ENCODE measurements at places on chromosomes 3 and 15.

DNA sequence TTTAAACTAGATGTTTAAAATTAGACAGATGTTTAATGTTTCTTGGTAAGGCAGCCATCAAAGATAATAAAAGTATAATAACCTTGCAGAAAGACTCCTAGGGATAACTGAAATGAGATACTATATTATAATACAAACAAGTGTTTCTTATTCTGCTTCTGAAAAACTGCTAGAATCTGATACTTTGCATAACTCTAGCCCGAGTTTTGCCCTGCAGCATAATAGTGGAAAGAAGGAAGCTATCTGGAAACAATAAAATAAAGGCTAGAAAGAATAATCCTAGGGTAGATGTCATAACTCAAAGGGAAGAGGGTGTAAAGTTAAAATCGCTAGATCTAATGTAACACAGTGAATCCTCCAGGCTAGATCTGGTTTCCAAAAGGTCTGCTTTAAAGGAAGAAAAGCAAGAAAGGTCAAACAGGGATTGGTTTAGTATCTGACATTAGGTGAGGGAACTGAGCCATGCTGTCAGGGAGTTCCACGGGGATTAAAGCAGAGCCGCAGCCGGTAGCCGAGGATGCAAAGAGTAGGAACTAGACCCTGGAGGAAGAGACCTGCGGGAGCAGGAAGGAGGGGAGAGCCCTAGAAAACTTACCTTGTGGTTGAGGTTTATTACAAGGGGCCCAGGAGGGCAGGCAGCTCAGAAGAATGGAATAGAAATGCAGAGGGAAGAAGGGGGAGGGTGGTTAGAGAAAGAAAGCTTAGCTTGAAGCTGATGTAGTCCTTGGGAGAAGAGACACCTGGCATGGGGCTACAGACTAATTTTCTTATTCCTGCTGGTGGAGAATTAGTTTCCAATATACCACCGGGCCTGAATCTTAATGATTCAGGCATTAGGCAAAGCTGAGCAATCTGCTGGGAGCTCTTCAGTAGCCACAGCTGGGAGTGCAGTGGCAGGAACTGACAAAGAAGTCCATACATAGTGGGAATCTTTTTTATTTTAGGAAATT lies 46.1 kb upstream of the TUSC7 start:
- DNase-seq: no peak

GRCh38 chr3:18100121-18100520 lies 325.0 kb downstream of the SATB1 start:
- DNase-seq: no peak

DNA sequence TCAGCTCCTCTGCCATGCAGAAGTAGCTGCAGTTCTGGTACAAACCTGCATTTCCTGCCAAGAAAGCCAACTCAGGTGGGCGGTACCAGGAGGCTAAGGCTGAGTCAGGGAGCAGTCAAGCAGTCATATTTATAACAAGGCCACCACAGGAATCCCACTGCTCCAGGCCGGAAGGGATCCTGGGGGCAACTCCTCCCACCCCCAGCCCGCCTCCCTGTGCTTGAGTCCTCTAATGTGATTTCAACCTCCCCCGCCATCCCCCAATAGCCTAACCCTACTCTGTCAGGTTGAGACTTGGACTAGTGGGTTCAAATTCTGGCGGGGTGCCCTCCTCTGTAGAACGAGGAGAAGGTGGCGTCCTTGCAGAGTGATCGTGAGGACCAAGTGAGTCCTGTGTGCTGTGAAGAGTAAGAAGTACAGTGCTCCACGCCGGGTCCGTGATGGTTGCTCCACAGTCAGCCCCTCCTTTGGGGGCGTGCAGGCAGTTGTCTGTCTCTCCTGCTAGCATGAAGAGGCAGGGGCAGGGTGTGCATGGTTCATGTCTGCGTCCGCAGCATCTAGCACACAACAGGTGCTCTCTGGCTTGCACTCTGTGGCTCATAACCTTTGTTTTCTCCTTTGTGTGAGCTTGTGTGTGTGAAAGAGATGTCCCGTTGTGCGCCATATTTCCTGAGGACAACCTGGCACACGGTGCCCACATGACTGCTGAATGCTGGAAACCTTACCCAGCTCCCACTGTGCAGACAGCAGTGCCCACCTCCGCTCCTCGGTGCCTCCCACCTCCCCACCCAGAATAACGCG lies 78.3 kb downstream of the SMAD6 start:
- DNase-seq: no peak

- DNase-seq: no peak
Observed at GRCh38 chr3:115832265-115832664, 209.0 kb downstream of the GAP43 start.

GRCh38 chr3:168473334-168473890 lies 377.7 kb upstream of the GOLIM4 start:
- DNase-seq: no peak

- DNase-seq: peak; percentile 64
Observed at GRCh38 chr15:78108300-78109084, 16.1 kb downstream of the SH2D7 start.

DNA sequence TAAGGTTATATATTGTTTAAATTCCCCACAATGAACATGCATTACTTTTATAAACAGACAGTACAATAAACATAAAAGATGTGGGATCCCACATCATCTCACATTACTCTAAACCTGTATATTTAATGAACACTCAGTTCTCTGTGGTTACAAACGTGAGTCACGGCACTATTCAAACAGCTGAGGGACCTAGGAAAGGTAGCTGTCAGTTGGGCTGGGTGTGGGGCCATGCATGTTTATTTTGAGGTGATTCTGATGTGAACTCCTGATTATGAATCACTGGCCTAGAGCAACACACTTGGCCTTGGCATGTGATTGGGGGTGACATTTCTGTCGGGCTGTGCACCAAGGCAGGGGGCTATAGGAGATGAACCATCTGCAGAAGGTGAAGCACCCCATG lies 147.6 kb upstream of the HACD2 start:
- no peak for DNase-seq

DNA sequence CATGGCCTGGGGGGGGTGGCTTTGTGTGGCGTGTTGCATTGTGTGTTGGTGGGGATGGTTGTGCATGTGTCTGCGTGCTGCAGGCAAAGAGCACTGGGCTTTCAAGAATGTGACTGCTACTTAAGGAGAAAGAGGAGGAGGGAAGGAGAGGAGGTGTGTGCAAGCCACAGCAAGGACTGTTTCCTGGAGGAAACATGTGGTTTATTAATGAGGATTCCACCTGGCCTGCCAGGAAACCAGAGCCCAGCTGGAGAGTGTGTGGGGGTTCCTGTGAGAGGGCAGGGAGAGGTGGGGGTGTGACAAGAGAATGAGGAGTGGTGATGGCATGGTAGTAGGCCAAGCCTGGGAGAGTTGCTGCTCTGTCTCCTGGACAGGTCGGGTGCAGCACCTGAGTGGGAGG lies 258.1 kb upstream of the ROPN1 start:
- DNase-seq: no peak

GRCh38 chr3:127535106-127535785 lies 55.3 kb downstream of the TPRA1 start:
- no peak for DNase-seq

DNA sequence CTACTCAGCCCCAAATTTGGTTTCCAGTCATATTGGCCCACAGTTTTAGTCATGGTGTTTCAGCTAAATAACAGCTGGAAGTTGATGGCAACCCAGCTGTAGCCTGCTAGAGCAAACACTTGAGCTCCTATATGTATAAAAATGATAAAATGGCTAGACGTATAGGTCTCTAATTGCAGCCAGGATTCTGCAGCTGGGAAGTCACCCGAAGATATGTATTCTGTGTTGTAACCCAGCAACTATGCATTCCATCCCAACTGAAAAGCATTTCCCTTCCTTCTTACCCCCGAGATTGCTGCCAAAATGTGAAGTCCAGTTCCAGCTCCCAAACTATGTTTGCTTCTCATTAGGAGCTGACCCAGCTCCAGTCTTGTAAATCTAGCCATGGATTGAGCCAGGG lies 408.4 kb downstream of the AGBL1 start:
- no peak for DNase-seq

- no peak for DNase-seq
Observed at GRCh38 chr3:26406636-26407035, 215.9 kb upstream of the LRRC3B start.

GRCh38 chr3:25957026-25957425 lies 167.1 kb downstream of the OXSM start:
- no peak for DNase-seq

GRCh38 chr15:45921376-45921775 lies 286.5 kb downstream of the SQOR start:
- DNase-seq: no peak

- DNase-seq: no peak
Observed at GRCh38 chr3:195870937-195871336, 37.4 kb downstream of the TNK2 start.

DNA sequence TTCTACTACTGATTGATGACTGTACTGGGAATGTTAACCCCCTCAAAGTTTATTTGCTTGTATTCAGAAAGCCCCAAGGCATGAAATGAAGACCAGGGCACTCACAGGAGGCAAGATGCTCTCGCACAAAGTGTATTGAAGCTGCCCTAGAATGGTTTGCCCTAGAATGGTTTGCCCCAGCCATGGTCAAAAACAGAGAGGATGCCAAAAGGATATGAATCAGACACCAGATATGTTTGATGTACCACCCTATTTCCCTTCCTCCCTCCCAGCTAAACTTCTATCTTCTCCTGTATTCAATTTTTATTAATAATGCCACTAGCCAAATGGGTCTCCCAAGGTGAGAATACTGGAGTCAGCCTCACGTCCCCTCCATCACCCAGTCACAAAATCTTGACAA lies 101.3 kb downstream of the TMCO5A start:
- DNase-seq: no peak

GRCh38 chr15:45262906-45263461 lies 10.9 kb downstream of the SLC28A2 start:
- no peak for DNase-seq

GRCh38 chr3:160779040-160779439 lies 23.0 kb downstream of the PPM1L start:
- DNase-seq: no peak

DNA sequence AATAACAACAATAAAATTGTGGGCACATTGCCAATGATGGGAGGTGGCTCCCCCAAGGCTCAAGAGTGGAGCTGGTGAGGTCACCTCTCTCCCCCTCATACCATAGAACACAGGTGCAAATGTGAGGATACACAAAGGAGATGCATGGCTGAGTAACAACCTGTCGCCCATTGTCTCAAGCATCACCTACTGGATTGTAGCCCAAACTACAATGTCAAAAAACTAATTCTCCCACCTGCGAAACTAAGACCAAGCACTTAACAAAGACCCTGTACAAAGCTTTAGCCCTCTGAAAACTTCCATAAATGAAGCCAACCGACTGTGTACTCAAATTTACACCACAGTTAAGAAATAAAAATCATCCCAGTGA lies 50.4 kb upstream of the IGSF11 start:
- DNase-seq: no peak

GRCh38 chr15:78080088-78080460 lies 2.6 kb upstream of the TBC1D2B start:
- DNase-seq: no peak

DNA sequence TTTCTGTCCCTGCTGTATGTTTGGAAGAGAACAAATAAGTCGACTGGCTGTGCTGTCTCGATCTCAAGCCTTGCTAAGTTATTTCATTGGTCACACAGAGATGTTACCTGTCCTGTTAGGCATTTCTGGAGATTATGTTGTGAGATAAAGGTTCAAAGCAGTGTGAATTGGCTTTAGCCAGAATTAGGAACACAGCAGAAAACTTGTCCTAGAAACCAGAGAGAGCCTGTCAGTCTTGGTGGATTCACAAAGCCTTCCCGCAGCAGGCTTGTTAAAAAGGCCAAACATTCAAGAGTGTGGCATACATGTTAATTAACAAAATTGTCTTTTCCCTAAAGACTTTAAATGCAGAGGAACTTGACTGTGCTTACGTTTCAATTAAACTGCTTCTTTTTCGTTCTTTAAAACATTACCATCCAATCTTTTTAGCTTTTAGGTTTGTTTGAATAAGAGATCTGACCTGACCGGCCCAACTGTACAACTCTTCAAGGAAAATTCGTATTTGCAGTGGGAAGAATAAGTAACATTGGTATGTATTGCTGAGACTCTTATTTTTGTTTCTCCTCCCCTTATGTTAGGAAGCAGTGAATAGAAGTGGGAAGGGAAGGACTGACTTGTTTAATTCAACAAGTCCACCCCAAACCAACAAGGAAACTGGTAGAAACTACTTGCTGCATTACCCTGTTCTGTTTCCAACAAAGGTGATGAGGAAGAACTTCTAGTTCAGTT lies 25.2 kb downstream of the ABHD2 start:
- no peak for DNase-seq

DNA sequence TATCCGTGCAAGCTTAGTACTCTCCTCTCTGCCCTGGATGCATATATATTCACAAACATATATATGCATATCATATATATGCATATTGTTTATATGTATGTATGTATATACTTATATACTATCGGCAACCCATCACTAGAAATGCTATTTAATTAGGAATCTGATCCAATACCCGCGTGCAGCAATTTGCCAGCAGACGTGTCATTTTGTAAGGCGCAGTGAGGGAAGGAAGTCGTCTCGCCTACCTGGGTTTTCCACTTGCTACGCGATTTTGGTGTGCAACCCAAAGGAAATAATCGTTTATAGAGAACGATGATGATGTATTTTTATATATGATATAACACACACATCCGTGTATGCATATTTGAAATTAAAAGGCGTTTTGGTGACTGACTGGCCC lies 5.6 kb upstream of the FEZF2 start:
- no peak for DNase-seq

DNA sequence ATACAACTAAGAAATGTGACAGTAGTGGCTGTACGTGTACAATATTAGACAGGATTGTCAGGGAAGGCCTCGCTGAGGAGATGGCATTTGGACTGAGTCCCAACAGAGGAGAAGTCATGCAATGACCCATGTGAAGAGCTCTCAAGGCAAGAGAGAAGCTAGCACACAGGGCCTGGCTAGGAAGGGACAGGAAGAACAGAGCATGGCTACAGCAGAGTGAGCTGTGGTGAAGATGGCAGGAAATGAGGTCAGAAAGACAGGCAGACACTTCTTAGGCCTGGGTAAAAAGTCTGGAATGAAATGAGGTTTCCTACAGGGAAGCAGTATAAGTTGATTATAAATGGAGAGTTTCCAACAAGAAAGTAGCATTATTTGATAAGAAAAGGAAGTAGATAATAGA lies 33.2 kb upstream of the LEKR1 start:
- DNase-seq: no peak

DNA sequence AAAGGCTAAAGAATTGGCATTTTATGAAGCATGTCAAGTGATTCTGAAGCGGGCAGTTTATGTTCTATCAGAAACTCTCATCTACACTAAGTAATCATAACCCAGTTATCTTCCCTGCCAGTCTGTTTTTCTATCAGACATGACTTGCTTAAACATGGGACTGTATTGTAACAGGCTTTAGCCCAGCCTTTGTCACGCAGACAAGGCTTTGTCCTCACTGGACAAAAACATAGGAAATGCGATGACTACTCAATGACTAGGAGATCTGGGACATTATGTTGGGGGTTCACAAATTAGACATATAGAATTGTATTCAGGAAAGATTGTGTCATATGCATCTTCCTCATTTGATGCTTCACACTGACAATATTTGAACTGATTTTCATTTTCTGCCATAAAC lies 115.5 kb downstream of the GADL1 start:
- no peak for DNase-seq

All from stimulated activated CD4-positive, alpha-beta T cell treated with anti-CD3 and anti-CD28 coated beads, TNF-alpha, amount 100 ng/mL, for 4 hours (primary cell).